Activated naive CD8-positive, alpha-beta T cell treated with anti-CD3 and anti-CD28 coated beads, Interleukin-2, amount 10 ng/mL, durations not matched to agents 7 days and 5 days (primary cell): ENCODE measurements at places on chromosomes 1 and 21. TPM values are rescaled to one million over a fixed set of nuclear protein-coding genes. Genes with fewer than 3 reads are reported as not detected.

DNA sequence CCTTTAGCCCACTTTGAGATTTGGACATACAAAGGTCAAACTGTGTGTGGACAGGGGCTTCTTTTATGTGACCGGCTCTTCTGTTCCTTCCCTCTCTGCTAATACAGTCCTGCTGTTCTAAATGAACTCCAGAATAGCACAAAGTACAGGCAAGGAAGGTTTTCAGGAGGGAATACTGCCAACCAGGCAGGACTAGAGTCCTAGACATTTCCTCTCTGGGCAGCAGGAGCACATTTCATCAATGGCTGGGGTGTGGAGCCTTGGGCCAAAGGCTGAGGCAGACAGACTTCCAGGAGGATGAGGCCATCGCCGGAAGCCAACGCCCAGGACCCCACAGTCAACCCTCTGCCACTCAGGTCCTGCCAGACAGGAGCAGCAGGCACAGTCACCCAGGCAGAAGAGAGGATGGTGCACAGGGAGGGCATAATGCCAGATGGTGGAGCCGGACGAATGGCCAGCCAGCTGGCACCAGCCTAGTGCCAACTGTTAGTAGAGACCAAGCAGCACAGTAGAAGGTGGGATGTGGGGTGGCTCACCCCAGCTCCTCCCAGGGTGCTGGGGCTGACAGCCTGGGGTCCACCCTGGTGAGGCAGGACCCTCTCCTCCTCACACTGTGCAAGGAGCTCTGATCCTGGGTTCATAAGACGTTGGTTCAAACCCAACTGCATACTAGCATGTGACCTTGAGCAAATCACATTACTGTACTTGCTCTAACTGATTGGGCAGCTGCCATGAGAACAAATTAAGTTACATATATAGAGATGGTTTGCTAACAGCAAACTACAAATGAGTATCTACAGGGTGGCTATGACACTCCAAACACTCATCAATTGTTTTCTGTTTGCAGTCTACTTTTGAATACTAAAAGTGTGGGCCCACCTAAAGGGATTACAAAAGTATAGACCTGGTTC, 410.7 kb downstream of the SIPA1L2 start:
- no peak for DNase-seq

DNA sequence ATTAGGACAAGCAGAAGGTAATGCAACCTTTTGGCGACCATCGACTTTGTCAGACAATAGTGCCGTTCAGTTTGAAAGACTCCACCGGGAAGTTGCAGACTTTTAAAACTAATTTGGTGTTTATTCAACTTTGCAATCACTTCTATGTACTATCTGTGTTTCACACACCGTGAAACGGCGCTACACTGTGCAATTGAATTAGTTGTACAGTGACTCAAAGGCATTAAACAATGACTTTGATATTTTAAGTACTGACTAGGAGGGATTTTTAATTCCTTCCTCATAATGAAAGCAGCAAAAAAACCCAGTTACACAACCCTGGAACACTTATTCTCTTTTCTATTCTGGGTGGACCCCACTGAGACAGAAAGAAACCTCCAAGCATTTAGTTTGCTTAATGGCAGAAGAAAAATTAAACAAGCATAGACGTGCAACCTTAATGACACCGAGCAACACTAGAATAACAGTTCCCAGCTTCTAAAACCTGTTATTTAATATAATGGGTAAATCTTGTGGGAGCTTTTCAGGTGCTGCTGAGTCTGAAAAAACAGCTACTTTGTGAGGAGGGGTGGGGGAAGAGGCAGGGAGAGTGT, 176.8 kb downstream of the LMO4 start:
- DNase-seq: no peak

Gene GNG4
- total RNA-seq: not detected

DNA sequence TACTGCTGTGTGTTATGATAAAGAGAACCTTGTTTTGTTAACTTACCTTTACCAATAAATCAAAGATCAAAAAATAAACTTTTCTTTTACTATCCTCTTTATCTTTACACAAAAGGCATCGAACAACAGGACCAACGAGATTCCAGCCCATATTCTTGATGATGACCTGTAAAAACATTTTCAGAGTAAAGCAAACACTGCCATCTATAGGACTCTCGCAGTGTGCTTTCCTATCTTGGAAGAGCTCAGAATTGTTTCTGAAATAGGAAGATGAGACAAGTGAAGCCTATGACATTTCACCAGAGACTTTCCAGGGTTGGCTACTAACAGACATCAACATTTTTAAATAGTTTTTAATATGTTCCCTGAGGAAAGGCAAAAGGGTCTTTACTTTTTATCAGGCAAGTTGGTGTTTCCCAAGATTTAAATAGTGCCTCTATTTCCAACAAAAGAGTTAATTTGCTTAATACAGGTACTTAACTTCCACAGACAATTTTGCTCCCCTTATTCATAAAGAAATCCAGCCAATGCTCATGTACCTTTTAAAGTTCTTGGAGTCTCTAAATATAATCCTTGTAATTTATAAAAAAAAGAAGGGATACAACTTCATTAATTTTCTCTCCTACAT, 7.3 kb downstream of the GLMN start:
- DNase-seq: no peak

Gene BSND
- not detected for total RNA-seq

DNA sequence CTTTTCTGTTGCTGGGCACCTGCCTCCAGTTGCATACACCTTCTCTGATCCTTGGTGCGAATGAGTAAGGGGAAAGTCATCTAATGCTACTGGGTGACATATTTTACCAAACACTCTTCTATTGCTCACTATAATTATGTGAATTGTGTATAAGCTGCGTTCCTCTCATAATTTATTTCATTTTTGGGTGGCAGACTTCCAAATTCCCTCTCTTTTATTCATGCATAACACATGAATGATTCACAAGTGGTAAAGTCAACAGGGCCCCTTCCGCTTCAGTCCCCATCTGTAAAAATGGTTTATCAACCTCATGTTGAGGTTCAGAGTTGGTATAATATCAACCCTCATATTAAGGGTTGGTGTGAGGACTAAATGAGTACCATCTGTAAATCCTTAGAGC, 3.2 kb upstream of the QSOX1 start:
- no peak for DNase-seq

DNA sequence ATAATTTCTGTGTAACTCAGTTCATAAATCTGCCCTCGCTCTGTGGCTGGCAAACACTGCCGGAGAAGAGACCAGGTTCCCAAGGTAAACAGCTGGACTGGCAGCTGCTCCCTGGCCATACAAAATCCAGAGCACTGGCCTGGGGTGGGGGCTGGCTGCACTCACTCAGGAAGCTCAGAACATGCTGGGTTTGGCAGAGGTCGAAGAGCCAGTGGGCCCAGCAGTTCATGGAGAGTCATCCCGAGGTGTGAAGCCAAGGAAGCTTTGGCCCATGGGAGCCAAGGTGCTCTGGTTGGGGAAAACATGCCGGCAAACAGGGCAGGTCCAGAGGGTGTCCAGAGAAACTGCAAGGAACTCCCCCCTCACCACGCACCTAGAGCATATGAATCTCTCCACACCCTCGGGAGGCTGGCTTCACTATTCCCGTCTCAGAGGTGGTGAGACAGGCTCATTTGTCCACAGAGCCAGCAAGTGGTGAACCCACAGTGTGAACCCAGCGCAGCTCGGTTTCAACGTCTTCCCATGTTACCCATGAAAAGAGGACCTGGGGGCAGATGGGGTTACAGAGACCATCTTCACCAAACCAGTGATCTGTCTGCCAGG, 102.4 kb downstream of the DMRTB1 start:
- peak; percentile 17 for DNase-seq

GRCh38 chr21:44021064-44021463, 9.0 kb downstream of the TRAPPC10 start:
- no peak for DNase-seq

Gene KRTAP12-4
- total RNA-seq: not detected
